ENCODE measurements at places on chromosomes 5 and 9.

GRCh38 chr5:142597546-142598337 is 88.1 kb downstream of the FGF1 start:
- no peak for DNase-seq

- DNase-seq, result no peak
These were observed 8.9 kb downstream of the CDC42SE2 start for GRCh38 chr5:131272724-131273123.

DNA sequence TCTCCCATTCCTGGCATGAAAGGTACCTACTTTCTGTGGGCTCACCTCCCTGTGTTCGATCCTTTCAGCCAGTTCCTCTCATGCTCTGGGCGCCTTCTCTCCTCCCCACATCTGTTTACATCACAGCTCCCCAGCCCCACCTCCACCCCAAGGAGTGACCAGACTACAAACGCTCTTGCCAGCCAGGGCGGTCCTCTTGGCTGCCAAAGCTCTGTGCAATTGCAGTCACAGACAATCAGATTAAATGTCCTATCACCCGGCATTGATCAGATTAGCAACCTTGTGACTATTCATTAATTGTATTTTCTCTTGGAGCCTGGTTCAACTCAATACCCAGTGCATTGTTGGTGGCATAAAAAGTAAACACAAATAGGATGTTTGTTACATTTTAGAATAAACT is 211.2 kb upstream of the TBCA start:
- no peak for DNase-seq

GRCh38 chr5:68454766-68455165 is 239.2 kb downstream of the PIK3R1 start:
- DNase-seq, result no peak

GRCh38 chr9:75445144-75445543 is 356.8 kb downstream of the OSTF1 start:
- no peak for DNase-seq

- no peak for DNase-seq
These were observed 200.8 kb downstream of the MAT2B start for GRCh38 chr5:163706053-163706771.

GRCh38 chr5:151015974-151016587 is 4.3 kb upstream of the GPX3 start:
- no peak for DNase-seq

DNA sequence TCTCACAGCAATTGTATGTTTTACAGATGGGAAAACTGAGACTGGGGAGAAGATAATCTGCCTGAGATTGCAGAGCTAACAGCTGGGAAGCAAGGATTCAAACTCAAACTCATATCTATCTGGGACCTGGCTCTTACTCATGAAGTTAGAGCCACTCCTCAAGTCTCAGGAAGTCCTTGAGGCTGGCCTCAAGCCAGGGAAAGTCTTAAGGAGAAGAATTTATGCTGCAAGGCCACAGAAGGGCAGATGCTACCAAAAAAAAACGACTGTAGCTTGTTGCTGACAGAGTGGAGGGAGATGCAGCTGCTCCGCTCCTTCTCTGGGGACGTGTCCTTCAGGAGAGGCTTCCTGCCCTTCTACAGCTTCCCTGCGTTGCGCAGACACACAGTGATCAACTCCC is 39.8 kb downstream of the BARHL1 start:
- no peak for DNase-seq

DNA sequence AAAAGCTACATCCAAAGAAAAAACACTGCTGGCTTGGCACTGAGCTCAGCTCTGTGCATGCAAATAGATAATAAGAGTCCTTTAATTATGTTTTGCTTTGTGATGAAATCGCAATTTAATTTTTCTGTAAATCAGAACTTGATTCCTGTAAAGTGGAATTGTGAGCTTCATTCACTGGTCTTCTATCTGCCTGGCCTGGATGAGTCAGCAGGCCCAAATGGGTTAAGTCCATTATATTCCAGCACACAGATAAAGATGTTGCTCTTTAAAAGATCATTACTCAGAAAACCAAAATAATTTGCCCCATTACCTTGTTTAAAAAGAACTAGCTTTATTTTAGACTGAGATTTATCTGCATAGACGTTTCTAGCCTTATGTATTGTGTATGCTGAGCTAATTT is 90.4 kb downstream of the CARTPT start:
- DNase-seq, result no peak

- no peak for DNase-seq
These were observed 90.1 kb downstream of the THBS4 start for GRCh38 chr5:80125022-80125961.

DNA sequence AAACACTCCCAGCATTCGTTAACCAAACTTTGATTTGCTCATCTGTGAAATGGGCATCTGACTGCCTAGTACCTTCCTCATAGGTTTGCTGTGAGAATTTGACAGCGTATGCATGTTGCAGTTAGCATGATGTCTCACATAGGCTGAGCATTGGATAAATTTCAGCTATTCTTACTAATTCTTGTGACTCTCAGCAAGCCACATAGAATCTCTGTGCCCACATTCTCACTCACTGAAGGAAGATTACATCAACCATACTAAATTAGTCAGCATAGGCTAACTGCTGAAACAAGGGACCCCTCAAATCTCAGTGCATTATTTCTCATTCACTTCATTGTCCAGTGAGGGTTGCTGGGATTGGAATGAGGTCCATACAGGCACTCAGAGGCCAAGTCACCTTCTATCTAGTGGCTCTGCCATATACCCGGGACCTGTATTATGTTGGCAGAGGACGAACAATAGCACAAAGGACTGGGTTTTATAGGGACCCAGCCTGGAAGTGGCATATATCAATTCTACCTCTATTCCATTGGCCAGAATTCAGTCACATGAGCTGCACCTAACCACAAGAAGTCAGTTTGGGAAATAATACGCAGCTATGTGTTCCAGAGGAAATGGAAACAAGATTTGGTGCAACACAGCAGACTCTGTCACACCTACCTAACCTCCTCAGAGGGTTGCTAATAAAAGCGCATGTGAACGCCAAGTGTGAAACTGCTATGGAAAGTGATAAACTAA is 4.2 kb upstream of the PTGER4 start:
- DNase-seq, result no peak

DNA sequence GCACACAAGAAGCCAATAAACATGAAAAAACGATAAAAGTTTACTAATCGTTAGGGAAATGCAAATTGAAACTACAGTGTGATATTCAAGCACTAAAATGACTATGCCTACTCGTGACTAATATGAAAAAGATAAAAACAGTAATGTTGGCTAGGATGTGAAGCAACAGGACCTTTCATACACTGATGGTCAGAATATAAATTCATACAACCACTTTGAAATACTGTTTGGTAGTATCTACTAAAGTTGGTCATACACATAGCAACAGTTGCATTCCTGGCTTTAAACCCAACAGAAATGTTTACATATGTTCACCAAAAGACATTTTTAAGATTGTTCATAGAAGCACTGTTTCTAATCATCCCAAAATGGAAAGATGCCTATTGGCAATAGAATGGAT is 24.3 kb downstream of the FBXO38 start:
- no peak for DNase-seq

- no peak for DNase-seq
These were observed 29.2 kb upstream of the SEMA4D start for GRCh38 chr9:89527084-89527483.

- no peak for DNase-seq
These were observed 67.5 kb downstream of the CWC27 start for GRCh38 chr5:64836190-64836755.

GRCh38 chr5:73648515-73648914 is 22.5 kb downstream of the ARHGEF28 start:
- DNase-seq, result no peak

DNA sequence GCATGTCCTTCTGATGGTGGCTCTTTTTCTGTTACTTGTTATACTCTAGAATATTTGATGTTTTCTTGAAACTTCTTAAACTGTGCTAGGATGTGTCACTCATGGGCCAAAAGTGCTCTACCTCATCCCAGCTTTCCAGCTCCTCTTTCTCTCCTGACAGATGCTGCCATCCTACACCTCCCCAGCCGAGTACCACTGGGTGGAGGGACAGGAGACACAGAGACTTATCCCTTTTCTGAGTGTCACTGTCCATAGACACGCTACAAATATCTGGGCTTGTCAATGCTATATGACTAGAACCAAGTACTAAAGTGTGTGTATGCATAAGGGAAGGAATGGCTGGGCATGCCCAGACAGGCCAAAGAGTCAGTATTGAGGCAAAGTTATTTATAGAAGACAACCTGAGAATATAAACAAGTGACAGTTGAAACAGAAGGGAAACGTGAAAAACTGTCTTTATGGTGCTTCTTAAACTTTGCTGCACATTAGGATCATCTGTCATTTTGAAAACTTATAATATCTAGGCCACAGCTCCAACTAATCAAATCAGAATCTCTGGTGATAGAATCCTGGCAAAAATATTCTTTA is 188.0 kb downstream of the CARTPT start:
- DNase-seq, result no peak

- DNase-seq, result no peak
These were observed 7.2 kb upstream of the ADGRV1 start for GRCh38 chr5:90551376-90551775.

DNA sequence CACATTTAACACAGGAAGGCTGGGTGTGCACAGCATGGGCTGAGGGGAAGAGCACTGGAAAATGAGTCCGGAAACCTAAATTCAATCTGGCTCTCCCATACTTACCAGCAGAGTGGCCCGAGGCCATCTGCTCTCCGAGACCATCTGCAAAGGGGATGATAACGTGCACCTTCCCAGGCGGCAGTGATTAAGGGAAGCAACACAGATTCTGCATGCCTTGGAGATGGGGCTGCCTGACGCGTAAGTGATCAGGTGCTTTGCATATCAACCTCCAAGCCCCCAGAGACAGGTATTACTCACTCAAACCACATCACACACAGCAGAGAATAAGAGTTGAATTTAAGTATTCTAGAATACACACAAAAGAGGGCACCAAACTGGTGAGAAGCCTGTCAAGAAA is 9.1 kb downstream of the EPB41L4B start:
- DNase-seq, result no peak

DNA sequence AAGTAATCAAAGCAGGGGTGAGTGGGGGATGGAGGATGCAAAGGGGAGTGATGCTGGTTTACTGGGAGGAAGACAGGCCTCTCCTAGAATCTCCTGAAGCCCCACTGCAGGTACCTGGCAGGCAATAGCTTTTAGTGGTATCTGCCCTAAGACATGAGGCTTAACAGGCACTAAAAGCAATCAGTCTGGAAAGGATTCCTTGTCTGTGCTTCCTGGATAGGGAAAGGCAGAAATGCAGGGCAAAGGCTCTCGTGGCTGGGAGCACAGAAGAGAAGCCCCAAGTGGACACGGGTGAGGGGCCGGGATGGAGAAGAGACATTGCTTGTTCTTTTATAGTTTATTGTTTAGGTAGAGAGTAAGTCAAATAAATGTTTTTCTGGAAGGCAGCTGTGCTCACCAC is 40.1 kb downstream of the CCNJL start:
- no peak for DNase-seq

DNA sequence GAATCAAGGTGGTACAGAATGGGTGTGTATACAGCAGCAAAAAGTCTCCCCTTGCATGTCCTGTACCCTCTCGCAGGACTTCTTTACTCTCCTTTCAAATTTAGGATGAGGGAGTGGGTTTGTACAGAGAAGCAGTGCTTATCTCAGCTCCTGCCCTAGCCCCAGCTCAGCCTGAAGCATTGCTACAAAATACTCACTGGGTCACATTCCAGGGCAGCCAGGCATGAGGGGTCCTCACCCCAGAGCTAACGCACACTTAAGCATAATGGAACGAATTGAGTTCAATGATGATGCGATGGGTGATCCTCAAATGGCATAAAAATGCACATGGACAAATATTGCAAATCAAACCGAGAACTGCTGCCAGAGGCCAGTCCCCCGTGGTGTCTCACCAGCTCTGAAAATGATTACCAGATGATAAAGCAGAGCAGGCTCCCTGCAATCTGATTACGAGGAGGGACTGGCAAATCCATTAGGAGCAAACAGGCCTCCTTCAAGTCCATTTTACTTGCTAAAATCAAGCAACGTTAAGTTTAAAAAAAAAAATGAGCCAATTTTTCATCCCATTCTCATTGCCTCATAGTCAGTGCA is 231.6 kb upstream of the TAS2R1 start:
- DNase-seq, result no peak

DNA sequence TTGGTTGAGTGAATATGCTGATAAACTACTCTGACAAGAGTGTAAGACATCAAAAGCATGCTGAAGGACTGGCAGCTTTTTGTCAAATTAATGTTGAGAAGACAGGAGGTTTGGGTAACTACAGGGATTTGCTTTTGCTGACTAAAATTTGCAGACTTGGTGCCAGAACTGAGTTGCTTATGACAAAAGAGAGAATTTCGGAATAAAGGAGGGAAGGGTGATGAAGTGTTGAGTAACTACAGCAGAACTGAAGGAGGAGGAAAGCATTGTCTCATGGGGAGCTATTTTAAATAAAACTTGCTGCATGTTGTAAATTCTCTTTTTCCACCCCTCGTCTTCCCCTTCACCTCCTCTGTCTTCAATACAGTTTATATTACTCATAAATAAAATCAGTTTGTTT is 296.1 kb downstream of the YTHDC2 start:
- no peak for DNase-seq

DNA sequence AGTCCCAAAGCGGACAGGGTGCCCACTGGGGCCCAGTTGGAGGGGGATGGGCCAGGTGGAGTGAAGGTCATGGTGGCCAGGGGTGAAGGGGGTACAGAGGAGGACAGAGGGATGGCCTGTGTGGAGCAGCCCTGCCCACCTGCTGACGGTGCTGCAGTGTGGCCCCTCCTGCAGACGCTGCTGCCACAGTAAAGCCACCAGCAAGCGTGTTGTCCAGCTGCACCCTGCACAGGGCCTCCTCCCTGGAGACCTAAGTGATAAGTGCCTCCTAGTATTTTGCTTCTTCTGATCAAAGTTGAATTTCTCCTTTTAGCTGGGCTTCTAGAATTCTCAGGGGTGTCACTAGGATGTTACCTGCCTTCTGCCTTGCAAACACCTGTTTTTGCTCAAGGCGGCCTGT is 299.3 kb upstream of the IRX4 start:
- no peak for DNase-seq

GRCh38 chr9:79809931-79810330 is 238.2 kb downstream of the TLE4 start:
- no peak for DNase-seq

- no peak for DNase-seq
These were observed 10.0 kb upstream of the INSL6 start for GRCh38 chr9:5195463-5195862.

- no peak for DNase-seq
These were observed 129.6 kb downstream of the KCNIP1 start for GRCh38 chr5:170633235-170634081.

DNA sequence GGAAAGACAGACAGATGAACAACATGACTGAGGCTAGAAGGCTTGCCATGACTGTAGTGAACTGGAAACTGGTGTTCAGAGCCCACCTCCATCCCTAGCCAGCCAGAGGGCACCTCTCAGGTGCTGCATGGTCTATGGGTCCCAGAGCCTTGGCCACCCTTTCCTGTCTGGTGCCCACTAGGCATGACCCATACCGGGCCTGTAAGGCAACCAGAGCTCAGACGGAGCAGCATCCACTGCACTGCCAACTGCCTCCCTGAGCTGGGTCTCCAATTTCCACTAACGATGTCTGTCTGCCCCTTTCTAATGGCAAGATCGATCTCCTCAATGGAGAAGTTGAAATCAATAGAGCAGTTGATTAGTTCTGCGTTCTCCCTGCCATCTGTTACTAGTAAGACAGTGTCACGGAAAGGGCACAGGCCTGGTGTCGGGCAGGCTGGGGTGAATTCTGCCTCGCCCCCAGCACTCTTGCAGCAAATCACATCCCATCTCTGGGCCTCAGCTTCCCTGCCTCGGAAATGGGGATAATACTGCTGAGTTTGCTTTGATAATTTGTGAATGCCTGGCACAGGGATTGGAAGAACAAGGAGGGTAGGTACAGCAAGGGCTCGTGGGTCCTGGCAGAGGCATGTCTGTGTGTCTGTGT is 172.3 kb upstream of the MVB12B start:
- DNase-seq, result no peak
